ENCODE measurements at places on chromosomes 3 and 15.

- no peak for DNase-seq
Observed at GRCh38 chr3:175198991-175199783, 340.1 kb downstream of the NAALADL2 start.

DNA sequence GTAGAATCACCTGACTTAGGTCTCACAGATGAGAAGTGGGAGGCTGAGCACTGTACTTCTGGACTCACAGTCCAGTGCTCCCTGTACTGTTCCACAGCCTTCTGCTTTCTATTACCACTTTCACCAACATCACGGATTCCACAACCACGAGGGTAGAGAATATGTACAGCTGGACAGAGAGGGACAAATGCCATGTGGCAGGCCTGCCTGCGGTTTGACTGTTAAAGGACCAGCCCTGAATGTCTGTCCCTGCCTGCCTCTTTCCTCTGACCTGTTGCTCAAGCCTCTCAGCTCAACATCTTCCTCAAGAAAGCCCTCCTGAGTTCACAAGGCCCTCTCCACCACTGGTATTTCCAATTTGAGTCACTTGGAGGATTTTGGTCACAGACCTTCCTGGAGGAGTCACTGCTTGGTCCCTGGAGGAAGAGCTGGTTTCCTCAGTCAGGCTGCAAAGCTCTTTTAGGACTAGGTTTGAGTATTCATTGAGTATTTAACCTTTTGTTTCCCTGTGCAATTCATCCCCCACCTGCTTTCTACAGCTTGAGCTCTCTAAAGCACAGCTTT, 49.1 kb downstream of the RAB11A start:
- no peak for DNase-seq

- peak; percentile 46 for DNase-seq
Observed at GRCh38 chr3:185733980-185734724, 90.7 kb downstream of the IGF2BP2 start.

DNA sequence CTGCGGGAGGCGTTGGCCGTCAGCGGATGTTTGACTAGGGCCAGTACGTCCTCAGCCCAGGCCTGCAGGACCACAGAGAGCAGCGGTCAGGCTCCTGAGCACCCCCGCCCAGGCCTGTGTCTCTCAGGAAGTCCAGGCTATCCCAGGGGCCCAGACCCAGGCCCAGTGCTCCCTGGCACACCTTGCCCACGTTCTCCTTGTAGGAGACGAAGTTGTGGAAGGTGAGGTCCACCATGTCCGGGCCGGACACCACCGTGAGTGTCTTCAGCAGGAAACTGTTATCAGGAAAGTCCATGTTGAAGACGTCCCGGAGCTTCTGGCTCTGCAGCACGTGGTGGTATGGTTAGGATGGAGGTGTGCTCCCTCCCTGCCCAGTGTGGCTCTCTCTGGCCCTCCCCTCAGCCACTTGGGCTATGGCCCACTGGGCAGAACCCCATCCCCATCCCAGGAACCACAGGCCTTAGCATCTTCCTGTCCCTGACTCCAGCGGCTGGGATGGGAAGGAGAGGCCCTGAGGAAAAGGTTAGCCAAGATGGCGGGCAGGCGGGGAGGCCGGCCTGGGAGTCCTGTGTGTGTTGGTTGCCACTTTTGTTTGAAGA, 5.3 kb downstream of the PLCB2 start:
- no peak for DNase-seq

DNA sequence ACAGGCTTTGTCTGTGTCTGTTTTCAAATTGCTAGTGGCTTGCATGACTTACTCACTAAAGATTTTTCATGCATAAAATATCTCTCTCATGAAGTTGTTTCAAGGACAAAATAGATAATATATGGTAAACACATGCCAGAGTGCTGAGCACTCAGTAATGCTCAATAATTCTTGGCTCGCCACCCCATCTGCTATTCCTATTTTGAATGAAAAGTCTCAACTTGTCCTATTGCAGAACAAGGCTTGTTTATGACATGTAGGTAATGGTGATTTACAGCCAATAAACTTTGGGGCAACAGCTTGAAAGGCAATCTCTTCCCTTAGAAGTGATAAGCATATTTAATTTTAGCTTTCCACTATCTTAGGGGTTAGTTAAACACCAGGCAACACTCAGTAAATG, 789.0 kb upstream of the ROBO1 start:
- no peak for DNase-seq

- DNase-seq: no peak
Observed at GRCh38 chr15:99703603-99704443, 29.4 kb downstream of the LYSMD4 start.

DNA sequence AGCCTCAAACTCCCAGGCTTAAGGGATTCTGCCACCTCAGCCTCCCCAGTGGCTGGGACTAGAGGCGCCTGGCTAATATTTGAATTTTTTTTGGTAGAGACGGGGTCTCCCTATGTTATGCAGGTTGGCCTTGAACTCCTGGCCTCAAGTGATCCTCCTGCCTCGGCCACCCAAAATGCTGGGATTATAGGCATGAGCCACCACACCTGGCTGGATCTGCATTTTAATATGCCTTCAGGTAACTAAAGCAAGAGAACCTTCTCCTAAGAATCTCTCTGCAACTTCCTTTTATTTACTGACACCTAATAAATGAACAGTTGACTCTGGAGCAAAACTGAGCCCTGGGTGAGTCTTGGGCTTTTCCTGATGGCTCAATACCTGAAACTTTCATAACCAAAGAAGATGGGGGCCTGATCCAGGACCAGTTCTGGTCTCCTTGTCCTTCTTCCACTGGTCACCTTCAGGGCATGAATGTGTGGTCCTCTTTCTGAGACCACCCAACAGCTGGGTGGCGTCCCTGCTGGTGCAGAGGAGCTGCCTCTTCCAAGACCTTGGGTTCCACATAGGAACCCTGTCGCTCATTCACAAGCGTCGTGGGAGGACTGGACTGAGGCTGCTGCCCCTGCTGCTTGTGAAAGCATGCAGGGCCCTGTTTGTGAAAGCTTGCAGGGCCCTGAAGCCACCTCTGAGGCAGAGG, 28.2 kb downstream of the CCR9 start:
- no peak for DNase-seq

DNA sequence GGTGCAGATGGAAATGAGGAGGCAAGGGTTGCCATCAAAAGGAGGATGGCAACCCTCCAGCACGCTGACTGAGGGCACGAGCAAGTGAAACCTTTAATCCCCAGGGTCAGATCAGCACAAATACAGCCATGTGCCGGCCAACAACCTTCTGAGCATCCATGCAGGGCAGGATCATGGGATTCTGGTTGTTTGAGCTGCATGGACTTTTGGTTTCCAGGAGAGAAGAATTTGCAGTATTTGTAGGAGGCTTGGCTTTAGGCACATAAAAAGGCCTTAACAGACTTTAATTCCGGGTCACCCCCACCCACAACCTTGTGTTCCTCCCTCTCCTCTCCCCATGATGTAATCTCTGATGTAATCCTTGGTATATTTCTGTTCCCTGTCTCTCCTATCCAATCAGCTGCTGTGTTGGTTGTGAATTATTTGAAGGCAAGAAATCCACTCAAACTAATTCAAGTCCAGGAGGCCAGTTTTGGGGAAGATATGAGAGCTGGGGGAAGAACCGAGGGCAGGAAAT, 254.3 kb downstream of the SHQ1 start:
- no peak for DNase-seq

- DNase-seq: no peak
Observed at GRCh38 chr3:181174676-181175233, 185.2 kb upstream of the DNAJC19 start.

DNA sequence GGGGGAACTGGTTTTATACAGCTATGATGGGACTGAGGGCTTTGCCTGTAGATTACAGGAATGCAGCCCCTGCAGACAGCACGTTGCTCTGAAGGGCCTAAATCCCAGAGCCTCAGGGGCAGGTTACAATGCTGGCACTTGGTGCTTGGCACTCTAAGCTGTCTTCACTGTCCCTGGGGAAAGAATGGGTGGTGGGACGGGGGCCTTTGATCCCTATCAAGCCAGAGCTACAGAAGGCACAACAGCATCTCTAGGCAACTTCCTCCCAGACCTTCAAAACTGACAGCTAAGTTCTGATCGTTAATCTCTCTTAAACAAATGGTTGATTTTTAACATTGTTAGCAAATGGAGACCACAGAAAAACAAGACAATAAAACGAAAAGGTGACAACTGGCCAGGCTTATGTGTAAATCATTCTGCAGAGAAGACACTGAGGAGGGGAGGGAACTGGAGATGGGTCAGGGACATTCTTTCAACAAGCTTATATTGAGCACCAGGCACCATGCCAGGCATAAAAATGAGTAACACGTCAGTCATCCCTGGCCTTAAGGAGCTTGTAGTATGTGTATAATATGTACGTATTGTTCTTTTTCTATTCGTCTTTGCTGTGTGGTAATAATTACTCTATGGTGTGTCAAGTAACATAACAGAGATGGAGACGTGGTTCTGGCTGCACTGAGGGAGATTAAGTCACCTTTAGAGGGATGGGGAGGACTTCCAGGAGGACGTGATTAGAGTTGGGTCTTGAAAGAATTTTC, 49.1 kb downstream of the CA12 start:
- DNase-seq: no peak

All from prostate gland (tissue), 2 donors.